ENCODE measurements at places on chromosomes 1 and 21. TPM values are rescaled to one million over a fixed set of nuclear protein-coding genes. Genes with fewer than 3 reads are reported as not detected.
A peak's percentile ranks its signal among the peaks of the same experiment; 100 is the strongest.

GRCh38 chr21:14358775-14359174 lies 24.2 kb downstream of the HSPA13 start:
- no peak for DNase-seq
- no peaks in the 10 kb centered on the region for H3K36me3 ChIP-seq
- no peaks in the 10 kb centered on the region for H3K4me1 ChIP-seq

HES2 gene
- total RNA-seq: not detected

- no peaks in the 10 kb centered on the region for H3K4me1 ChIP-seq
- H3K27ac ChIP-seq: no peak overlapping the region
- no peak overlapping the region for H3K4me3 ChIP-seq
- DNase-seq: peak; percentile 2
- no peaks in the 10 kb centered on the region for H3K36me3 ChIP-seq
Observed at GRCh38 chr1:41659903-41660302, 175.4 kb upstream of the EDN2 start.

DNA sequence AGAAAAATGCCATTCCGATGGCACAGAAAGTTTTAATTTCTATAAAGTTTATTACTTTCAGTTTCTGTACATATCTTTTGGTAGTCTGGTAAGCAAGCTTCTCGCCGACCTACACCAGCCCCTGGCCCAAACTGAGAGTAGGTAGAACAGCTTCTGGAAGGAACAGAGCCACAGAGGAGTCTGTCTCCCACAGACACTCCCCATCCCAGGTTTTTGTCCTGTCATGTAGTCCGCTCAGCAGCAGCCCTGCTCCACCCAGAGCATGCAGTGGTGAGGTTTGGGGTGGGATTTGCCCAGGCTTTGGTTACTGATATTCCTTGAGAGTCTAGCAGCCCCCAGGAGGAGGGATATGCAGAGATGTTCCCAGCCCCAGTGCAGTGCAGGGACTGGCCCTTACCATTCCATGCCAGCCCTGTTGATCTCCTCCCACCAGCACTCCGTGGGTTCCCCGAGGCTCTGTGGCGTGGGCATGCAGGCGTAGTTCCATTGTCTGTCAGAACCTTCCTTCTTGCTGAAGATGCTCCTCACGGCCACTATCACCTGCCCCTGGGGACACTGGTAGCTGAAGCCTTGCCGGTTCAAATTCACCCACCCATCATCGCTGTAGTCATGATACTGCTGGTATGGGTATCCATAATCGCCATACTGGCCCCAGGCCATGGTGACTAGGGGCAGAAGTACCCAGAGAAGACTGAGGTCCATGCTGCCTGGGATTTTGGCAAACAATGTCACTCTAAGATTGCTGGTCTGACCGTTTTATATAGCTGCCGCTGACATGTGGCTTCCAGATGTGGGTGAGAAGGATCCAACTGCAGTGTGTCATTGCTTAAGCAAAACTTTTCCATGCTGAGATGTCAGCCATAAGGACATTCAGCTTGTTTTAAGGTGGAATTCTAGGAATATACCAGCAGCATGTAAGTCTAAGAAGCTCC lies at the start of gene DPT:
TSS of gene DPT (minus strand) at position 734 of the 932 bp plus-strand sequence. CDS start at position 702, 32 bp downstream.
- H3K27ac ChIP-seq: peak within 1 kb of the TSS; percentile 51
- H3K4me1 ChIP-seq: peaks cover 8% of the 10 kb centered on the region
- no peaks in the 10 kb centered on the region for H3K36me3 ChIP-seq
- H3K4me3 ChIP-seq: peak within 1 kb of the TSS; percentile 44
- DNase-seq: peak; percentile 87
- no peaks in the 10 kb centered on the region for H3K27me3 ChIP-seq

DNA sequence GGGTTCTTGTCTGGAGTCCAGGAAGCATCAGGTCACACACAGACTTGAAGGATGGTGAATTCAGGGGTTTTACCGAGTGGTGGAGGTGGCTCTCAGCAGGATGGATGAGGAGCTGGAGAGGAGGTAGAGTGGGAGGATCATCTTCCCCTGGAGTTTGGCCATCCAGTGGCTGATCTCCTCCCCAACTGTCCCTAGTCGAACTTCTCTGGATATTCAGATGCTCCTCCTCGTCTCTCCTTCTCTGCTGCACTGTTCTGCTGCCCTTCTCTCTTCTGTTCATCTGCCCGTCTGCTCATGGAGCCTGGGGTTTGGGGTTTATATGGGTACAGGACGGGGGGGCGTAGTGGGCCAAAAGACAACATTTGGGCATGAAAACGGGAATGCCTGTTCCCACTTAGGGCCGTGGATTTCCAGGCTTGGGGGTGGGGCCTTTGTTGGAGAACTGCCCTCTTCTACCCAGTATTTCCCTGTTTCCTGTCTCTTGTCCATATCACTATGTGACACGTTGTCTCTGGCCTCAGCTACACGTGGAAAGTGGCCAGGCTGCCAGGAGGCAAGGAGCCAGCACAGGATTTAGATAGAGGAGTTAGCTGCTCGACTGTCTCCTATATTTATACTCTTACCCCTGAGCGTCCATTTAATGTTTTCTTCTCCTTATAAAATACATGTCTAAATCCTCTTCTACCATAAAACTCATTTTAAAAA lies 76.7 kb downstream of the SIPA1L2 start:
- no peaks in the 10 kb centered on the region for H3K36me3 ChIP-seq
- H3K27me3 ChIP-seq: no peaks in the 10 kb centered on the region
- peak overlapping the region; percentile 61 for H3K27ac ChIP-seq
- DNase-seq: peak; percentile 85
- peaks cover 68% of the 10 kb centered on the region for H3K4me1 ChIP-seq

PLD5 gene
- total RNA-seq: 0.27 TPM

- no peaks in the 10 kb centered on the region for H3K27me3 ChIP-seq
- DNase-seq: no peak
- H3K27ac ChIP-seq: peak overlapping the region; percentile 81
- H3K4me1 ChIP-seq: peaks cover 78% of the 10 kb centered on the region
Observed at GRCh38 chr1:33459691-33460090, 12.8 kb upstream of the ZSCAN20 start.

GRIK1 gene
- total RNA-seq: not detected
